ENCODE measurements at places on chromosomes 2 and 18.

- H3K36me3 ChIP-seq, result no peaks in the 10 kb centered on the region
- H3K27me3 ChIP-seq, result no peaks in the 10 kb centered on the region
- H3K4me1 ChIP-seq, result peaks cover 52% of the 10 kb centered on the region
- DNase-seq, result no peak
Measured at GRCh38 chr18:12884406-12885323, 628 bp upstream of the PTPN2 start.

DNA sequence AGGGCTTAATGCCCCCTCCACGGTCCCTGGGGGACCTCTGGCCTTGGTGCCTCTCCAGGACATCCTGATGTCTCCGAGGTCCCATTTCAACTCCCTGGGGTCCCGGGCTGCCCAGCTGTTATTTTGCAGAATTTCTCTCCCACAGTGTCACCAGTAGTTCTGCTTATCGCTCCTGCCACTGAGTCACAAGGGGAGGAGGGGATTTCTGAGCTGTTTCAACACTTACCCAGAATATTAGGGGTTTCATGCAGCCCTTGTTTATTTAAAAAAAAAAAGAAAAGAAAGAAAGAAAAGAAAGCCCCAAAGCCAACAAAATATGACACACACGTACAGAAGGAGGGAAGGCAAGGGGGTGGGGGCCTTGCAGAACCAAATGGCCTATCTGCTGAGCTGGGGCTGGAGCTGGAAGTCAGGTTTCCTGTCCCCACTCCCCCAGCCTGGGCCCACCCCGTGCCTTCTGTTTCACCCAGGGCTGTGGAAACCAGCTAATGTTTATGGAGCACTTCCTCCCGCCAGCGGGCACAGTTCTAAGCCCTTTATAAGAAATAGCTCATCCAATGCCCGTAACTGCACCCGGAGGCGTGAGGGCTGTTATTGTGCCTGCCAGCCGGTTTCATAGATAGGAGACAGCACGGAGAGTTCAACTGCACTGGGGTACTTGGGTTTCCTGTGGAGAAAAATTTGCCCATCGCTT, 8.4 kb upstream of the ARID5A start:
- DNase-seq, result no peak
- no peaks in the 10 kb centered on the region for H3K36me3 ChIP-seq
- H3K27ac ChIP-seq, result peak overlapping the region; percentile 85

DNA sequence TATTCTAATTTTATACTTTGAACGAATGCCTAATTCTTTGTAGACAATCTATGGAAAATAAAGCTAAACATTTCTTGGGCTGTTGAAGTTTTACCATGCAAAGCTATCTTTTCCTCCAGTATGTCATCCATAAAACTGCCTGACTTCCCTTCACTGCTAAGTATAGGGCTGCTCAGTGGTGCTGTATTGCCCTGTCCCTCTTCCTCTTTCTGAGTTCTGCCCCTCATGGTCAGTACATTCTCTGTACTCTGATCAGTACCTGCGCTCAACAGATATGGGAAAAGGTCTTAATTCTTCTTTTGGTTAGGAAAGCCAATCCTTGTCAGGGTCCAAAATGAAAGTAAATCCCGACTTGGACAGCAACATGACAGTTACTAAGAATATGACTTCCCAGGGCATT, 321.9 kb downstream of the RAD51AP2 start:
- DNase-seq, result no peak
- H3K36me3 ChIP-seq, result no peaks in the 10 kb centered on the region
- no peak overlapping the region for H3K27ac ChIP-seq
- H3K27me3 ChIP-seq, result peaks cover 7% of the 10 kb centered on the region
- H3K4me1 ChIP-seq, result peaks cover 3% of the 10 kb centered on the region

DNA sequence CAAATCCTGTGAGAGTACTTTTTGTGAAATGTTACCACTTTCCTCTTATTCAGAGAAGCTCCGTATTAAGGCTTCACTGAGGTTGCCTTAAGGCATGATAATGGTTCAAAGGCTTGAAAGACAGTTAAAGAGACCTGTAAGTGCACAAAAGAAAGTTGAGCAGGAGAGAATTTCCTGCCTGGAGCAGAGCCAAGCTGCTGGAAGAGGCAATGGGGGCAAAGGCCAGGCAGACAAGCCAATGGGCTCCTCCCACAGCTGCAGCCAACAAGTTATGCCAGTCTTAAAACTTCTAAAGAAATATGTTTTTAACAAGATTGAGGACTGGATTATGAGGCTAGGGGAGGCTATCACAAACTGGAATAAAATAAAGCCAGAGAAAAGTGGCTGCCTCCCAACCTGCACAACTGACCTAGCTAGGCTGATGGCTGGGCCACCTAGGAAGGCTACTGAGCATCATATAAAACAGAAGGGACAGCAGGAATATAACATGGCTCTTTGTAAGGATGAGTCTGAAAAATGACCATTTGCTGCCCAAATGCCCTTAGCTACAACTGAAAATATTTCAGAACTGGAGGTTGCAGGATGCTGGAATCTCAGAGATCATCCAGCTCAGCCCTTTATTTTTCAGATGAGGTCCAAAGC, 2.1 kb downstream of the IL1B start:
- no peak for DNase-seq
- no peaks in the 10 kb centered on the region for H3K27me3 ChIP-seq
- no peak overlapping the region for H3K4me3 ChIP-seq
- no peak overlapping the region for H3K27ac ChIP-seq
- no peaks in the 10 kb centered on the region for H3K36me3 ChIP-seq

- H3K4me1 ChIP-seq, result peaks cover 67% of the 10 kb centered on the region
- H3K27me3 ChIP-seq, result no peaks in the 10 kb centered on the region
- no peaks in the 10 kb centered on the region for H3K36me3 ChIP-seq
- no peak overlapping the region for H3K4me3 ChIP-seq
Measured at GRCh38 chr2:160409480-160409879, 84.1 kb downstream of the RBMS1 start.

DNA sequence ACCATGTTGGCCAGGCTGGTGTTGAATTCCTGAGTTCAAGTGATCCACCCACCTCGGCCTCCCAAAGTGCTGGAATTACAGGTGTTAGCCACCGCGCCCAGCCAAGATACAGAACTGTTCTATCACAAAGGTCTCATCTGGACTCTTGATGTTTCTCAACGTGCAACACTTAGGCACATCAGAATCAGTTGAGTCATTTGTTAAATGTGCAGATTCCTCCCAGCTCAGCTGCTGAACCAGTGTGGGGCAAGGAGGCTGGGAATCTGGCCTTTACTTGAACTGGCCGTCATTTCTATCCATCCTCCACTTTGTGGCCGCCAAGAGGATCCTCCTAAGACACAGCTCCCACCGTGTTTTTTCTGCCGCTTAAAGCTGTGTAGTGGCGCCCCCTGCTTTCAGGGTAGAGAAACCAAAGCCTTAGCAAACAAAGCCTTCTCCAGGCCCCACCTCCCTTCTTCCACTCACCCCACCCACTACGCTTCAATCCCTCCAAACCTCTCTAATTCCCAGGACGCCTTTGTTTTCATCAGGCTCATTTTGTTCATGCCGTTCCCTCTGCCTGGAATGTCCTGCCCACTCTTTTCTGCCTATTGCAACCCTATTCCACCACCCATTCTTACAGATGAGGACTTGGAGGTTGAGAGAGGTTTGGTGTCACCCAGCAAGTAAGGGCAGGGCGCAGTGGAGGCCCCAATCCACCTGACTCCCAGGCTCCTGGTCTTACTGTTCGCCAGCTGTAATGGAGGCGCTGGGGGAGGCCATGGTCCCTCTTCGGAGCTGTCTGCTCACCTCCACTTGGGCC, 776 bp upstream of the SPEG start:
- peaks cover 10% of the 10 kb centered on the region for H3K4me1 ChIP-seq
- H3K27me3 ChIP-seq, result peaks cover 33% of the 10 kb centered on the region
- no peak overlapping the region for H3K4me3 ChIP-seq
- no peak overlapping the region for H3K27ac ChIP-seq
- no peaks in the 10 kb centered on the region for H3K36me3 ChIP-seq

GRCh38 chr18:41938445-41938844, 16.6 kb upstream of the PIK3C3 start:
- H3K4me1 ChIP-seq, result no peaks in the 10 kb centered on the region
- no peak overlapping the region for H3K27ac ChIP-seq
- peaks cover 18% of the 10 kb centered on the region for H3K27me3 ChIP-seq
- no peak for DNase-seq
- no peaks in the 10 kb centered on the region for H3K36me3 ChIP-seq
- H3K4me3 ChIP-seq, result no peak overlapping the region

GRCh38 chr18:1292167-1292566, 387.5 kb downstream of the ADCYAP1 start:
- no peak overlapping the region for H3K4me3 ChIP-seq
- DNase-seq, result no peak
- H3K4me1 ChIP-seq, result no peaks in the 10 kb centered on the region
- H3K36me3 ChIP-seq, result no peaks in the 10 kb centered on the region
- no peak overlapping the region for H3K27ac ChIP-seq
- H3K27me3 ChIP-seq, result no peaks in the 10 kb centered on the region

- H3K4me3 ChIP-seq, result no peak overlapping the region
- peaks cover 4% of the 10 kb centered on the region for H3K4me1 ChIP-seq
- H3K27ac ChIP-seq, result no peak overlapping the region
- no peak for DNase-seq
- no peaks in the 10 kb centered on the region for H3K36me3 ChIP-seq
Measured at GRCh38 chr2:204046145-204046544, 109.6 kb downstream of the ICOS start.

GRCh38 chr2:210072922-210073509, 70.6 kb downstream of the RPE start:
- DNase-seq, result no peak
- H3K4me3 ChIP-seq, result no peak overlapping the region
- no peak overlapping the region for H3K27ac ChIP-seq
- H3K4me1 ChIP-seq, result no peaks in the 10 kb centered on the region

DNA sequence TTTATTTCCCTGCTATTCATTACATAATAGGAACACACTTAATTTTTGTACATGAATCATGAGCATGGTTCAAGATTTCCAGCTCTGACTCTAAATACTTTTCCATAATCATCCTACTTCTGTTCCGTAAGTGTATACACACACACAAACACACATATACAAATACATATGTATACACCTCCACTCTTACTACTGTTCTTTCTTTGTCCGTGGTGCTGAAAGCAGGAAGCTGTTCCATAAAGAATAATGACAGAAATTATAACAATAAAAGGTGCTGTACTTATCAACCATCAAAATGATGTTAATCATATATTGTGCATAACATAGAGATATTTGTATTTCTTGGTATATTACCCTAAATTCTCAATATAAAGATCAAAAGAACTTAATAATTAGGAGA, 776.9 kb downstream of the DPP10 start:
- H3K27me3 ChIP-seq, result no peaks in the 10 kb centered on the region
- H3K27ac ChIP-seq, result no peak overlapping the region
- no peak overlapping the region for H3K4me3 ChIP-seq
- no peak for DNase-seq
- H3K36me3 ChIP-seq, result no peaks in the 10 kb centered on the region

- DNase-seq, result no peak
- no peaks in the 10 kb centered on the region for H3K27me3 ChIP-seq
- peaks cover 98% of the 10 kb centered on the region for H3K4me1 ChIP-seq
- peaks cover 7% of the 10 kb centered on the region for H3K36me3 ChIP-seq
Measured at GRCh38 chr2:30283931-30284565, 52.7 kb downstream of the LBH start.

- H3K4me3 ChIP-seq, result no peak overlapping the region
- no peak for DNase-seq
- peaks cover 18% of the 10 kb centered on the region for H3K27me3 ChIP-seq
- no peaks in the 10 kb centered on the region for H3K36me3 ChIP-seq
- no peak overlapping the region for H3K27ac ChIP-seq
- peaks cover 5% of the 10 kb centered on the region for H3K4me1 ChIP-seq
Measured at GRCh38 chr18:24497031-24497754, 36.8 kb downstream of the HRH4 start.

GRCh38 chr18:48880931-48881330, 69.8 kb downstream of the SMAD7 start:
- H3K36me3 ChIP-seq, result no peaks in the 10 kb centered on the region
- H3K27ac ChIP-seq, result no peak overlapping the region
- H3K4me1 ChIP-seq, result peaks cover 4% of the 10 kb centered on the region
- no peak for DNase-seq
- H3K27me3 ChIP-seq, result peaks cover 7% of the 10 kb centered on the region

- no peaks in the 10 kb centered on the region for H3K36me3 ChIP-seq
- H3K27me3 ChIP-seq, result peaks cover 8% of the 10 kb centered on the region
- H3K4me1 ChIP-seq, result no peaks in the 10 kb centered on the region
- H3K27ac ChIP-seq, result no peak overlapping the region
- H3K4me3 ChIP-seq, result no peak overlapping the region
Measured at GRCh38 chr2:167345559-167345958, 457.3 kb downstream of the XIRP2 start.

DNA sequence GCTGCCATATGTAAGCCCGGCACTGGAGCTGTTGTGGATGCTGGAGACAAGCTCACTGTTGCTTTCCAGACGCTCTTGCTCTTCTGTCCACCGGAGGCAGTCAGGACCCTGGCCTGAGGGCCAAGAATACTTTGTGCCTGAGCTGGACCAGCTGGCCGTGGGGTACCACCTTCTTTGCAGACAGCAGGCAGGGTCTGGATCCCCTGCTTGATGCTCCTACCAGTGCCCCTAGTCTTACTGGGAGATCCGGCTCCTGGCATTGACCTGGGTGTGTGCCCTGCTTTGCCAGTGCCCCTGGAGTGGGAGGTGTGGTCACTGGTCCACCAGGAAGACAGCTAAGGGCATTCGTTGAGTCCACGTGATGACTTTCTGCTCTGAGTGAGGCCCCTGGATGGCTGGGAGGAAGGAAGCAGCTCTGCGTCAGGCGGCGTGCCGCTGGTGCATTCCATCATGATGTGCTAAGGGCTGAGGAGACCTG, 59.3 kb downstream of the LRRFIP1 start:
- no peaks in the 10 kb centered on the region for H3K36me3 ChIP-seq
- DNase-seq, result no peak
- no peak overlapping the region for H3K4me3 ChIP-seq
- peak overlapping the region; percentile 100 for H3K27ac ChIP-seq
- peaks cover 49% of the 10 kb centered on the region for H3K4me1 ChIP-seq

- H3K27ac ChIP-seq, result no peak overlapping the region
- DNase-seq, result no peak
- H3K4me3 ChIP-seq, result peak overlapping the region; percentile 57
- H3K27me3 ChIP-seq, result peaks cover 92% of the 10 kb centered on the region
Measured at GRCh38 chr2:170823898-170824215, 7.2 kb downstream of the GAD1 start.

DNA sequence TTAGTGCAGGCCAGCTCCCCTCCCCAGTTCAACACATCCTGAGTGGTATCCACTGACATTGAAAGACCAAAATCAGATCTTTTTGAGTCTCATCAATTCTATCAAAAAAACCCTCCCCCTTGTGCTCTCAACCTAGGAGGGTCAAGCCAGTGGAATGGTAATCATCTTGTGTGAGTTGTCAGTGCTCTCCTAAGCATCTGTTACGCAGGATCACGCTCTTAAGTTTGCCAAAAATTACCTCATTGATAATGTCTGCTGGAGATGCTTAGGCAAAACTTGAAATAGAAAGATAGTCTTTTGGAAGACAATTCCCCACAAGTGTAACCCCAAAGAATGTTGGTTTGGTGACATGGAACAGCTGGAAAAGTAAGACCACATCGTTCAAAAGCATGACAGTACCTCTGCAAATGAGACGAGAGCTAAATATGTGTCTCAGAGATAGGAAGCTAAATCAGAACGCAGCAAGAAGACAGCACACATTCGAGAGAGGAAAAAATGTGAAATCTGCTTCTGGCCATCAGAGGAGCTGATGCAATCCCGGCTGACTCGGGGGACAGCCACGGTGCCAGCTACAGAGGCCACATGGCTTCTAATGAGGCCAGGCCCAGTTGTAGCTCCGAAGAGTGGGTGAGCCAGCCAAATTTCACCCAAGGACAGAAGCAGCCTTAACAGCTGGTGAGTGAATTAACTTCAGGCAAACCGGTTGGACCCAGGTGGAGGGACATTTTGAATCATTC, 753.9 kb downstream of the RNF144A start:
- peaks cover 4% of the 10 kb centered on the region for H3K36me3 ChIP-seq
- no peak for DNase-seq
- H3K4me3 ChIP-seq, result no peak overlapping the region

- H3K4me3 ChIP-seq, result no peak overlapping the region
- H3K27ac ChIP-seq, result no peak overlapping the region
- H3K36me3 ChIP-seq, result no peaks in the 10 kb centered on the region
- H3K27me3 ChIP-seq, result peaks cover 10% of the 10 kb centered on the region
- no peak for DNase-seq
Measured at GRCh38 chr2:8193146-8193545, 488.7 kb upstream of the ID2 start.

Data from naive B cell (primary cell).